LHCN-M2 (cell line): ENCODE measurements at places on chromosomes 2 and 18.

GRCh38 chr2:37011130-37011529 is 44.8 kb upstream of the STRN start:
- no peak for DNase-seq

DNA sequence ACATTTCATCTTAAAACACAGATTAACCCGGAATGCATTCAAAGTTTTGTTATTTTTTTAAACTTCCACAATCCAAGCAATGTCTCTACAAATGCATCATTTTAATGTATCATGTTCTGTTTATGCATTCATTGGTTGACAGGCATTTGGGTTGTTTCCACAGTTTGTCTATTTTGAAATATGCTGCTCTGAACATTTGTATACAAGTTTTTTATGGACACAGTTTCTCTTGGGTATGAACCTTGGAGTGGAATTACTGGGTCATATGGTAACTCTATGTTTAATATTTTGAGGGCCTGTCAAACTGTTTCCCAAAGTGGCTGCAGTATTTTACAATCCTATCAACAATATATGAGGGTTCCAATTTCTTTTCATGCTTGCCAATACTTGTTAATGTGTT is 57.3 kb downstream of the GULP1 start:
- no peak for DNase-seq

- no peak for DNase-seq
These were observed 737.2 kb upstream of the HS6ST1 start for GRCh38 chr2:129055824-129056223.

DNA sequence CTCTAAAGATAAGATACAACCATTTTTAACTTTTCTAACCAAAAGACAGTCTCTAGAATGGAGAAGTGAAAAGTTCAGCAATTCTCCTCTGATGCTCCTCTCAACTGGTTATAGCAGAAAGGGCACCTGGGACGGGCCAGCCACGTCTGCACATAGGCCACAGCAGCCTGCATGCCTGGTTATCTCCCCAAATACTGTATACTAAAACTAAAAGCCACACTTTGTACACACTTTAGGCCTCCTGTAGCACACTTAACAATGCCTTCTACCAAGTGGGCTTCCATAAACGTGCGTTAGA is 179.1 kb downstream of the ANKRD44 start:
- no peak for DNase-seq

GRCh38 chr2:132747046-132747445 is 77.0 kb upstream of the LYPD1 start:
- DNase-seq = no peak

- peak; percentile 27 for DNase-seq
These were observed 7.9 kb downstream of the REV1 start for GRCh38 chr2:99481941-99482340.
